NAMALWA (cell line): ENCODE measurements at places on chromosomes 1 and 21.

DNA sequence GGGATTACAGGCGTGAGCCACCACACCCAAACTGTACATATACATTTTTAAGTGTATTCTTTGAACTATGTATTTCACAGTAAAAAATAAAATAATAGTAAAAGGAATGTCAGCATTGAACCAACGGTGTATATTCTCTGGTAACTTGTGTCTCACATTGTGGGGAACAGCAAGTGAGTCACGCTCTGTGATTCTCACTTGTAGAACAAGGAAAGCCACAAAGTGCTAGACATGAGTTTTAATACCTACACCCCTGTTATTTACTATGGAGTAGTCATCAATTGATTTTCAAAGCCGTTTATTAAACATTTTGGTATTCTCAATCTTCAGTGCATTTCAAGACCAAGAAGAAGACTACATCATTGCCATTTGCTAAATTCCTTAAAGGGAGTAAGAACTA, 197.2 kb downstream of the GPATCH2 start:
- DNase-seq, result no peak

GRCh38 chr21:22258821-22259220, 1260.6 kb downstream of the NCAM2 start:
- no peak for DNase-seq

- peak; percentile 13 for DNase-seq
These were observed 558 bp upstream of the BTG3 start for GRCh38 chr21:17613242-17613676.

DNA sequence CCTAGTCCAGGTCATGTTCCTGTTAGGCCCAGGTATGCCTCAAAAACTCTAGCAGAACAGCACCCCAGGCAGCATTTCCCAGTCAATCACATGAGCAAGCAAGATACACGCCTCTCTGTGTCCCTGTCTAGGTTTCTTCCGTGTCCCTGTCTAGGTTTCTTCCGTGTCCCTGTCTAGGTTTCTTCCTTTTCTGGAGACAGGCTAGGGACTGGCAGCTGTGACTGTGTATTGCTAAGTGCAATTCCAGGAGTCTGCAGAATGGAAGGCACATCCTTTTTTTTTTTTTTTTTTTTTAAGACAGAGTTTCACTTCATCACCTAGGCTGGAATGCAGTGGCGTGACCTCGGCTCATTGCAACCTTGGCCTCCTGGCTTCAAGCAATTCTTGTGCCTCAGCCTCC, 77.6 kb downstream of the SETD4 start:
- no peak for DNase-seq

DNA sequence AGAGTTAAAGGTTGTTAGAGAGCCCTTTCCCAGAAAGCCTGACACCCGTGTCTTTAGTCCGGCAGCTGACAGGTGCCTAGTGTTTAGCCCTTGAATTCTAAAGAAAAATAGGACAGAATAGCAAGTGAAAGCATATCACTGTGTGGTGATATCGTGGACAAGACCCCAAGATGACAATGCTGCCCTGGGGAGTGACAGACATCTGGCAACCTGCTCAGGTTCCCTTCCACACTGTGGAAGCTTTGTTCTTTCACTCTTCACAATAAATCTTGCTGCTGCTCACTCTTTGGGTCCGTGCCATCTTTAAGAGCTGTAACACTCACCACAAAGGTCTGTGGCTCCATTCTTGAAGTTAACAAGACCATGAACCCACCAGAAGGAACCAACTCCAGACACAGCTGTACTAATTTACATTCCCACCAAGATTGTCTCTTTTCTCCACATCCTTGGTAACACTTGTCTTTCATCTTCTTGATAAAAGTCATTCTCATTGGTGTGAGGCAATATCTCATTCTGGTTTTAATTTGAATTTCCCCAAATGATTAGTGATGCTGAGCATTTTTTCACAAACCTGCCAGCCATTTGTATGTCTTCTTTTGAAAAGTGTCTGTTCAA, 107.6 kb upstream of the SGIP1 start:
- no peak for DNase-seq

- no peak for DNase-seq
These were observed 67.3 kb downstream of the RHOU start for GRCh38 chr1:228802386-228803220.
